ENCODE measurements at places on chromosomes 6 and 20.

- DNase-seq: no peak
Observed at GRCh38 chr20:62754122-62754990, 41.9 kb upstream of the MRGBP start.

DNA sequence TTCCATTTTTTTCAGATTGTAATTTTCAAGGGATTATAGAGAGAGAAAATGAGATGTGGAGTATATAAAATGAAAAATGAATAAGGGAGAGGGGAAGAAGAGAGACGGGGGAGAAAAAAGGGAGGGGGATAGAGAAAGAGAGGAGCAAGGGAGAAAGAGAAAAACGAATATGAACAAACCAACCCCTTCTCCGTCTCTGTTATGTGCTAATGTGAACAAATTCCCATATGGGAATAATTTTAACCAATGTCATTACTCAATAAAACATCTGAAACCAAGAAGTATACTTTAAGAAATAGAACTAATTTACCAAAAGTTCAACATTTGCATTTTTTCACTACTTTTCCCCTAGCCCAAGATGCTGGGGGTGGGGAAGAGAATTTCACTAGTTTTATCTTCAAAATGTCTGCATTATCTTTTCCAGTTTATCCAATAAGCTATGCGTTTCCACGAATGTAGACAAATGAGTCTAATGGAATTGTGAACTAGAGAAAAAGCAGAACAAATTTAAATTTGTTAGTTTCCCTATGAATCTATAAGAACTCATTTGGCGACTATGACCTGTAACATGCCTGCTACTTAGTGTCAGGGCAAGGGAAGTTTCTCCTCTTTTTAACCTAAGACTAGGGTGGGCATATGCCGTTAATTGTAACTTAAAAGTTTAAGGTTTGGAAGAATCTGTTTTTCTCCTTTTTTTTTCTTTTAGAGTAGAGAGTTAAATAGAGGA, 286.3 kb downstream of the BTBD9 start:
- peak; percentile 71 for DNase-seq

DNA sequence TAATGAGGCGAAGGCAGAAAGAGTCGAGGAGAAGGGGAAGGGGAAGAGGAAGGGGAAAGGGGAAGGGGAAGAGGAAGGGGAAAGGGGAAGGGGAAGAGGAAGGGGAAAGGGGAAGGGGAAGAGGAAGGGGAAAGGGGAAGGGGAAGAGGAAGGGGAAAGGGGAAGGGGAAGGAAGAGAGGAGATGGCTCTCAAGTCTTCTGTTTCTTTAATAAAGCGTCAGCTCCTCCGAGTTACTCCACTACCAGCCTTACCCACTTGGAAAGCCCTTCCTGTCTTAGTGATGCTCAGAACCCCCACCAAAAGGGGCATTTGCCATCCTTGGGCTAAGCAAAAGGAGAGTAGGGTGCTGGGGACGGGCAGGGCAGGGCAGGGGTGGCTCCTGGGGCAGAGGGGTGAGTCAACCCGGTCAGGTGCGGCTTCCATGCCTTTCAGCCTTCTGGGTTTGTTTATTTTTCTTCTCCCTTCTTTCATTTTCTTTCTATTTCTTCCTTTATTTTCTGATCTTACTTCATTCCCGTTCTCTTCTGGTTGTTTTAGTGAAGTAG, 476 bp upstream of the CLIC5 start:
- no peak for DNase-seq

GRCh38 chr6:52249078-52249477, 4.8 kb upstream of the IL17F start:
- DNase-seq: no peak

DNA sequence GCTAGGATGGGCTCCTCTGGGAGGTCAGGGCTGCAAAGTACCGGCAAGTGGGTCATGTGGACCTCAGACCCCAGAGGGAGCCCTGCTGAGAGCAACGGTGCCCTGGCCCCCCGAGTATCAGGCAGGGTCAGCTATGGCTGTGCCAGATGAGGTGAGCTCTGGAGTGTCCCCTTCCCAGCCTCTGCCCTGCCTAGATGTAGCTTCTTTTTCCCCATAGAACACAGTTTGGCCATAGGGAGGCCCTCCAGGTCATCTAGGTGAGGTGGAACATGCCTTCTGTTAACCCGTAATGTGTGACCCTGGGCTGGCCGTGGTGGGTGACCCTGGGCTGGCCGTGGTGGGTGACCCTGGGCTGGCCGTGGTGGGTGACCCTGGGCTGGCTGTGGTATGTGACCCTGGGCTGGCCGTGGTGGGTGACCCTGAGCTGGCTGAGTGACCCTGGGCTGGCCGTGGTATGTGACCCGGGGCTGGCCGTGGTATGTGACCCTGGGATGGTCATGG, 21.2 kb upstream of the PCMTD2 start:
- no peak for DNase-seq

GRCh38 chr20:46438156-46438750, 31.8 kb upstream of the ELMO2 start:
- peak; percentile 27 for DNase-seq

GRCh38 chr6:31158863-31159855, 770 bp downstream of the TCF19 start:
- DNase-seq: no peak

DNA sequence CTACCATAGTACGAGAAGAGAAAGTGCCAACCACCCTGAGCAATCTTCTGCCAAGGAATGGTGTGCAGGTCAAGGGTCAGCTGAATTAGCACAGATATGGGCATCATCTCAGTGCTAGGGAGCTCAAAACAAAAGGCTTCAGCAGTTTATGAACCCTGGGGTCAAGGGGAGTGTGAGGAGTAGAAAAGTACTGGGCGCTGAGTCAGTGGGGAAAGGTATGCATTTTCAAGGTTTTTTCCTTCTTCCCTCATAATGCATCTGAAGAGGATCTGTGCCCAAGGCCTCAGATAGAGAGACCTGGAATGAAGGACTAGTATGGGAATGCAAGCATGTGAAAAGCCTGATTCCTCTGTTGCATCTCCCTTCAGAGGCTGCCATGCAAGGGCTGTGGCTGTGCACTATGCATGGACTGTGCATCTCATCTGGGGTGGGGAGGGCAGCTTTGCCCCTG, 81.7 kb downstream of the PERP start:
- no peak for DNase-seq

GRCh38 chr6:150987371-150987828, 121.9 kb downstream of the MTHFD1L start:
- no peak for DNase-seq

DNA sequence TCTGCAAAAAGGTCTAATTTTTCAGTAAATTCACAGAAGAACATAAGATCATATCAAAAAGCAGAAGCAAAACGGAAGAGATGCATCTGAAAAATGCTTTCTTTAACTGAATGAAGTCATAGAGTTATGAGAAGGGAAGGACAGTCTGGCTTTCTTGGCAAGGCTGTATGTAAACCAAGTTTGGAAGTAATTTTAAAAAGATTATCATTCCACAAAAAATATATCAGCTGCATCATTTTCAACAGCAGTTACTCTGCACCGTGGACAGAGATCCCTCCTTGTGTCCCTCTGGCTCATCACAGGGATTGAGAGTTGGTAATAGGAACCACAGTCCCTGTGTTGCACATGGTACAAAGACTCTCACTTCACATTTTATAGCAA, 258.5 kb downstream of the HIVEP2 start:
- no peak for DNase-seq

DNA sequence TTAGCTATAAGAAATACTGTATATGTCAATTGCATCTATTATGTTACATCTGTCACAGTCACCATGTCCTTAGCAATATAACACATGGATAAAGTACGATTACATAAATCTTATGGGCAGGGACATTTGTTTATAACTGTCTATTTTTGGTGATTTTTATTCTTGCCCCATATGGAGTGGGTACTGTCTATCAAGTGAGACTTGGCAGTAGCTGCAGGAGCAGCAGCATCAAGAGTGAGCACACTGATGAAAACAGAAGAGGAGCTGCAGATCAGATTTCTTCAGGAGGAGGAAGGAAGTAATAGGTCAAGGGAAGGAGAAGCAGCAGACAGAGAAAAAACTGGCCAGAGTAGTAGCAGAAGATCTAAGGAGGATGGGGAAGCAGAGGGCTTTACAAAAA, 516.7 kb downstream of the C6orf118 start:
- no peak for DNase-seq

DNA sequence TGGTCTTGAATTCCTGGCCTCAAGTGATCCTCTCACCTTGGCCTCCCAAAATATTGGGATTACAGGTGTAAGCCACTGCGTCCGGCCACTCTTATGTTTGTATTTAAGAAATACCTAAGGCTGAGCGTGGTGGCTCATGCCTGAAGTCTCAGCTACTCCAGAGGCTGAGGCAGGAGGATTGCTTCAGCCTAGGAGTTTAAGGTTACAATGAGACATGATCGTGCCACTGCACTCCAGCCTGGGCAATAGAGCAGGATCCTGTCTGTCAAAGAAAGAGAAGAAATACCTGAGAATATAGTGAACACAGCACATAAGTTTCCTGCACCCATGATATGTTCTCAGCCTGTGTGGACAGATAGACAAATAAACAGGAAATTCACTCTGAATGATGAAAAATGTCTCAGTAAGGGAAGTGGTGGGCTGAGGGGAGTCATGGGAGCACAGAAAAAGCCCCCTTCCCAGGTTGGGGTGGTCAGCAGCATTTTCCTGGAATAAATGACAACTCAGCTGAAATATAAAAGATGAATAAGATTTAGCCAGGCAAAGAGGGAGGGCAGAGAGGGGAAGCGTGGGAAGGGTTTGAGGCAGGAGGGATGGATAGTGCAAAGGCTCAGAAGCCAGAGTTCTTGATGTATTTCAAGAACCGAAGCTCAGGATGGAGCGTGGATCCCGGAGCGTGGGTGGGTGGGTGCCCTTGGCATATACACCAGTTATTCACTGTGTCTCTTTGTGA, 13.8 kb upstream of the MMP9 start:
- no peak for DNase-seq

- peak; percentile 42 for DNase-seq
Observed at GRCh38 chr6:107495196-107495643, 5.3 kb downstream of the SOBP start.

DNA sequence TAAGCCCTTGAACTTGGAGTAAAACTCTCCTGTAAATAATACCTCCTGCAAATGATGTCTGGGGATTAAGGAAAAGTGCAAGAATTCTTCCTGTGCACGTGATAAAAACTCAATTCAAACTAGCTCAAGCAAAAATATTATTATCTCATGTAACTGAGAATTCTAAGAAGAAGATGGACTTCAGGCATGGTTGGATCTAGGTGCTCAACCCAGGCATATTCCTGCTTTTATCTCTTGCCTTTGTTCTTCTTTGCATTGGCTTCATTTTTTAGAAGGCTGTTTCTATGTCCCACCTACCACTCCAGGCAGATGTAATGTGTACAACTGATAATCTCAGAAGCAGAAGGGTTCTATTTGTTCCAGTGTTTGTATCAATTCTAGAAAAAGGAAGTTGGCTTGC, 95.8 kb downstream of the DACT2 start:
- DNase-seq: no peak

DNA sequence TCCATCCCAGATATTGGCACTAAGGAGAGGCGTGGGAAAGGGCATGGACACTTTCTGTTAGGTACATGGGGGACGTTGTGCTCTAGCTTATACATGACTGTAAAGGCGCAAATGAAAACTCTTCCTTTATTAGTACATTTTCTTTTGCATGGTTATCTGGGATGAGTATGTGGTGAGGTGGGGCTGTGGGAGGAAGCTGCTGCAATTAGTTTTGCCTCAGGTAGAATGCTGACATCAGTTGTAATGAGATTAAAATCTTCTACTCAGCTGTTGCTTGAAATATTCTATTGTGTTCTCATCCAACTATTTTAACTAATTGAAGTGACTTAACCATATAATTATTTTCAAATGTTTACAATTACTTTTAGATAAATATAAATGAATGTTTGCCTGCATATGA, 218.3 kb upstream of the FLRT3 start:
- DNase-seq: no peak

GRCh38 chr6:41045664-41046063, 3.4 kb downstream of the TSPO2 start:
- no peak for DNase-seq

DNA sequence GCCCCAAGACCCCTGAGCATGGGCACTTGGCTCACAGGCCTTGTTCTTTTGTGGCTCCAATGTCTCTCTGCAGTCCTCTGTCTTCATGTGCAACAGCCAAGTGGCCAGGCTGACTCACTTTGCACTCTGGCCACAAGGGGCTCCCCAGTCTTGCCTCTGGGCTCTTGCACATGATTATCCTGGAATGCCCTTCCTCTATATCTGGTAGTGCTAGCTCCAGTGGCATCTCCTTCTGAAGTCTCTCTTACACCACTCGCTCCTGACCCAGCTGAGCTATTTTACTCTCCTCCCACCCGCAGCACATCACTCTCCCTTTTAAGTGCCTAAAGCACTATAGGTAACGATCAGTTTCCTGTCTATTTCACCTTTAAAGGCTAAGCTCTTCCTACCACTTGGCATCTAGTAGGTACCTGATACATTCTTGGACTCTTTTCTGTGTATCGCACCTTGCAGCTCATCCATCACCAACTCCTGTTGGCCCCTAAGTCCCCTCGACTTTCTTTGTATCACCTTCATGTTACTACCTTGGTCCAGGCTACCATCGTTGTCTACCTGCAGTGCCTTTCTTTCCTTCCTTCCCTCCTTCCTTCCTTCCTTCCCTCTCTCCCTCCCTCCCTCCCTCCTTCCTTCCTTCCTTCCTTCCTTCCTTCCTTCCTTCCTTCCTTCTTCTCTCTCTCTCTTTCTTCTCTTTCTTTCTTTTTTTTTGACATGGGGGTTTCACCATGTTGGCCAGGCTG, 211.9 kb upstream of the RNF24 start:
- peak; percentile 49 for DNase-seq

- peak; percentile 29 for DNase-seq
Observed at GRCh38 chr6:155212616-155213380, 51.0 kb upstream of the CLDN20 start.

DNA sequence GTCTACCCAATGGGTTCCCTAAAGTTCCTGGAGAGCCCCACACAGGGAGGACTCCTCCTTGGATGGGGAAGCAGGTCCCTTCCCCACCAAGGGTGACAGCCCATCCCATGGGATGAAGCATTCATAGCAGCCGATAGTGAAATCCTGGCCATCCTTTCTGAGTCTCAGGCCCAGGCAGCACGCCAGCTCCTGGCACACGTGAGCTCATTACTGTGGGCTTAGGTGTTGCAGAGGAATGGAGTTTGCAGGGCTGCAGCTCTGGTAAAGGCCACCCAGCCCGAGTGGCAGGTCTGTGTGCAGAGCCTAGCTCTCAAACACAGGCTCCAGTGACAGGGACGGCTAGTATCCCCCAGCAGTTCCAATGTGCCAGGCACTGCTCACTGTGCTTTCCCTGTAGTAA, 31.0 kb downstream of the SIRPA start:
- DNase-seq: no peak

DNA sequence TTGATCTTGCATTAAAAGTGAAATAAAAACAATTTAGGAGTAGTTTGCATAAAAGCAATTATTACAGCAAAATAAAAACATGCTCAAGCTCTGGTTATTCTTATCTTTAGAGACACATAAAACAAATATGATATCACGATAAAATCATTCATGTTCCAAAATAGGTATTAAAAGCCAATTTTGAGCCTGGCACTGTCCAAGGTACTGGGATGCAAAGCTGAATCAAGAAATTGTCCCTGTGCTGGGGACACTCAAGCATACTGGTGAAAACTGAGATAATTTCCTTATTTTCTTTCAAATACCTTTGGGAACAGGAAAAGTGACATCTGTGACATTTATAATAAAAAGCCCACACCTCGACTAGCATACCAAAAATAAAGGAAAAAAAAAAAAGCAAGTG, 931 bp upstream of the MTCL3 start:
- peak; percentile 19 for DNase-seq

GRCh38 chr20:688809-689212, 13.2 kb upstream of the SCRT2 start:
- no peak for DNase-seq

Data from fibroblast of skin of right quadriceps (primary cell).